ENCODE measurements at places on chromosomes 2 and 18.

GRCh38 chr2:9355716-9356115 lies 67.6 kb downstream of the ITGB1BP1 start:
- DNase-seq: no peak

DNA sequence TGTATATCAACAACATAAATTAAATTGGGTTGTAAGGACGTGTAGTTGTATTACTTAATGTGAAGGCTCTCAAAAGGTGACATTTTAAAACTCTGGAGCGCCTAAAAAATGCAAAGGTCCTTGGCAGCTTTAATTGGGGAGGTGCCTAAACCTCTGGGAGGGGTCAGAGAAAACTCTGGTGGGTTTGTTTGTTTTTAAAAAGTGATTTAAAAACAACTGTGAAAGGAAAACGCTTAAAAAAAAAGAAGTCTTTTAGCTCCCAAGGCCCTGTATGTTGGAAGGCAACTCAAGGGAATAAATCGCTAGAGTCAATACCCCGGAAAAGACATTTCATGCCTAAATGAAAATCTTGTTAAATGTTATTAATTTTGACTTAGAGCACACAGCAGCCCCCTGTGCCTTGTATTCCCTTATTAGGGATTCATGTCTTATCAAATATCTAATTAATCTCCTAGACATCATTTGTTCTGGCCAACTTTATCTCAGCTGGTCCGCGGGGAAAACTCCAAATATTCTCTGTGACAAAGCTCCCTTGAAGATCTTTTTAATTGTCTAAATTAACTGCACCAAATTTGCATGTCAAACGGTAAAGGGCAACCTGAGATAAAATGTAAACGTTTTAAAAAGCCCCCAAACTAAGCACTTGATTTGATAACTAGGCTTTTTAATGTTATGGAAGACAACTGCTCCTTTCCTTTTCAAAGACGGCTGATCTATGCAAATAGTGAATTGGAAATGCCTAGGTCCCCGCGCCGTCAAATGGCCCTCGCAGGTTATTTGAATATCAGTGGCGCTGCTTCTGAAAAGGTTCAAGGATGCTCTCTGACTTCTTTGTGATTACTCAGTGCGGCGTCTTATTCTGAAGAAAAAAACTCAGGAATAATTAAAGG lies 4.2 kb downstream of the SP9 start:
- no peak for DNase-seq

DNA sequence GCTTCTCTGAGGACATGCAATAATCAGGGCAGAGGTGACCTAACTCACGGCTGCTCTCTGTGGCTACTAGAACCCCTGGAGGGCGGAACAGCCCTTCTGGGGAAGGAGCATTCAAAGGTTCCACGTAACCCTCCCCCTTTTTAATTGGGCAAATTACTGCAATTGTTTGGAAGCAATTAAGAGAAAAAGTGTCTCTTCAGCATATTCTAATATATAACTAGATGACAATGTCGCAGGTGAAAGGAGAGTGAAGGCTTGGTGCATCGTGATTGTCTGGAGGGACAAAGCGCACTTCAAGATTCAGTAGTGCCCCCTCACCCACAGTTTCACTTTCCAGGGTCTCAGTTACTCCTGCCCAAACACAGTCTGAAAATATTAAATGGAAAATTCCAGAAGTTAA lies 720.8 kb downstream of the DCDC2C start:
- no peak for DNase-seq

- DNase-seq: no peak
Measured at GRCh38 chr18:6044773-6045172, 149.5 kb upstream of the TMEM200C start.

GRCh38 chr2:186962085-186962747 lies 113.2 kb upstream of the ZSWIM2 start:
- no peak for DNase-seq

GRCh38 chr18:22132763-22133162 lies 36.6 kb upstream of the GATA6 start:
- DNase-seq: no peak

DNA sequence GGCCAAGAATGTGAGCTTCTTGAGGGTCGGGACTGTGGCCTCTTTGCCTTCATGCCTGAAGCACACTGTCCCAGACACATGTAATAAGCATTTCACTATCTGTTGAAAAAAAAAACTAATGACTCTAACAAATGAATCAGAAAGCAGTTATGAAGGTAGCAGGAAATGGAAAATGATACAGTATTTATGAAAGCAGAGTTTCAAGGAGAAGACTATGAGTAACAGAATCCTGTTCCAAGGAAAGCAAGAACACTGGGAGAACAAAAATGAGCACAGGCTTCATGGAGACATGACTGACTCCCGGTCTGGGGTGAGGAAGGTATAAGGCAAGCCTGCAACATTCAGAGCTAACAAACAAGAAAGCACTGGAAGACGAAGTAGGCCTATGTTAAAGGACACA lies 190.8 kb downstream of the RNF152 start:
- no peak for DNase-seq

GRCh38 chr2:23158306-23158705 lies 226.7 kb upstream of the KLHL29 start:
- no peak for DNase-seq

DNA sequence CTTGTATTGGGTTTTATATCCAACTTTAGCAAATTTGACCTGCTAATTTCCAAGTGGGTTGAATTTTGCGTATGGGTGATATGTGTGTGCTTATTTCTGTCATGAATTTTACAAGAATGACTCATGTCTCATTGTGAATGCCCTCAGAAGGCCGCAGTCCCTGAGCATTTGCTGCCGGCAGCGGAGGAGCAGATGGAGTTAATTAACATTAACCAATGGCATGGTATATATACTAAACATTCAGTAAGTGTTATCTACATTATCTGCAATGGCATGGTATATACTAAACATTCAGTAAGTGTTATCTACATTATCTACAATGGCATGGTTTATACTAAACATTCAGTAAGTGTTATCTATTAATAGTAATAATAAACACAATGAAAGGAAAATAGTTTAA lies 90.1 kb downstream of the DOK6 start:
- no peak for DNase-seq

GRCh38 chr2:237488901-237489860 lies 2.1 kb downstream of the MLPH start:
- DNase-seq: no peak

DNA sequence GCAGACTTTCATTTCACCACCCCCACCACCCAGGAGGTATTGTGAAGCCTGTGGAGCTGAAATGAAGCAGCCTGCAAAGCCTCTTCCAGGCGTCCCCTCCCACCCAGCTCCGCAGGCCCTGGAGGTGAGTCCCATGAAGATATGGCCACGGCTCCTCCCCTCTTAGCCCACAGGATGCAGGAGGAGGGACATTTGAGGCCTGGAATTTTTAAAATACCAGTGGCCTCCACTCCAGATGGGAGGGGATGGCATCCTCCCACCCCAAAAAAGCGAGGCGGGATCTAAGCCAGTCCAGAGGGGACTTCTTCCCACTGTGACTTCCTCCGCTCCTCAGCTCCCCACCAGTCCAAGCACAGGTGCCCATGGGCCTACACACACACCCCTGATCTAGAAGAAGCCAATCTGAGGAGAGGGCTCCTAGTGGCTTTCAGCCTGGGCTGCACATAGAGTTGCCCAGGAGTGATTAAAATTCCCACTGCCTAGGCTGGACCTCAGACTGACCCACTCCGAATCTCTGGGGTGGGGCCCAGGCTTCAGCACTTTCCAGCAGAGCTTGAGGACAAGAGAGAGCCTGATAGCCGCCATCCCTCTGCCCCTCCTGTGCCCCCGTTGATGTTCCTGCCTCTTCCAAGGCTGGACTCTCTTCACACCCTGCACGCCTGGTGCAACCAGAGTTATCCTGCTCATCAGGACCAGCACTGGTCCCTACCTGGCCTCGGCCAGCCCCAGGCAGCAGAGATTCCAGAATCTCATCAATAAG lies 206.9 kb downstream of the TNS1 start:
- DNase-seq: no peak

DNA sequence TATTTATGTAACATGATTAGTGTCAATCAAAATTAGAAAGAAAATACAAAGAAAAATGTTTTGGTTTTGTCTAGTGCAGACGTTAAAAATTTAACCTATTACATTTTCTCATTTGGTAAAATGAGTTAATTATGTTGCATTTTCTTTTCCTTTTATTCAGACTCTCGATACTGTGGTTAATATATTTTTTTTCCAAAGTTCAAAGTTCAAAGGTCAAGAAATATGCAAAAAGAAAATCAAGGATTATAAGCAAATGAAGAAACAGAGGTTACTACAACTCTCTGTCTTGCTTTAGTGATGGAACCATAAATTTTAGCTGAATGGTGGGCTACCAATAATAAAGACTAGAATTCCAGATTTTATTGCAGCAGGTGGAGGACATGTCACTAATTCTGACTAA lies 133.3 kb upstream of the TFPI start:
- no peak for DNase-seq

- DNase-seq: no peak
Measured at GRCh38 chr2:40208463-40208862, 243.4 kb downstream of the SLC8A1 start.

GRCh38 chr18:70287731-70288130 lies 1.1 kb upstream of the SOCS6 start:
- no peak for DNase-seq

- DNase-seq: no peak
Measured at GRCh38 chr2:71556692-71557250, 103.4 kb downstream of the DYSF start.

GRCh38 chr2:64779117-64779690 lies 125.5 kb upstream of the SERTAD2 start:
- DNase-seq: no peak

DNA sequence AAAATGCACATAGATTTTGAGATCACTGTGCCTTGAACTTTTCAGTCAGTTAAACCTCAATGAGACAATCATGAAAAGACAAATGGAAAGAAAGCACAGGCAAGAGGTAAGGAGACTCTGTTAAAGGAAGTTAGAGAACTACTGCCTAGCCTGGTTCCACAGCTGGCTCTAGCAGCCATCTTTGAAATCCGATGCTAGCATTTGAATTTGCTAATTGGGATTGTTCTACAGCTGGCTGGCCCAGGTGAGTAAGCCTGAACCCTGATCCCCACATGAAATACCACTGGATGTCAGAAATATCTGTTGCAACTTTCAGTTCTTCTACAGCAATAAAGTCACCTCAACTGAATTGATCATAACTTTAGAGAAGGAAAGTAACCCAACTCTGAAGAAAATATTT lies 315.2 kb upstream of the CHAC2 start:
- DNase-seq: no peak

DNA sequence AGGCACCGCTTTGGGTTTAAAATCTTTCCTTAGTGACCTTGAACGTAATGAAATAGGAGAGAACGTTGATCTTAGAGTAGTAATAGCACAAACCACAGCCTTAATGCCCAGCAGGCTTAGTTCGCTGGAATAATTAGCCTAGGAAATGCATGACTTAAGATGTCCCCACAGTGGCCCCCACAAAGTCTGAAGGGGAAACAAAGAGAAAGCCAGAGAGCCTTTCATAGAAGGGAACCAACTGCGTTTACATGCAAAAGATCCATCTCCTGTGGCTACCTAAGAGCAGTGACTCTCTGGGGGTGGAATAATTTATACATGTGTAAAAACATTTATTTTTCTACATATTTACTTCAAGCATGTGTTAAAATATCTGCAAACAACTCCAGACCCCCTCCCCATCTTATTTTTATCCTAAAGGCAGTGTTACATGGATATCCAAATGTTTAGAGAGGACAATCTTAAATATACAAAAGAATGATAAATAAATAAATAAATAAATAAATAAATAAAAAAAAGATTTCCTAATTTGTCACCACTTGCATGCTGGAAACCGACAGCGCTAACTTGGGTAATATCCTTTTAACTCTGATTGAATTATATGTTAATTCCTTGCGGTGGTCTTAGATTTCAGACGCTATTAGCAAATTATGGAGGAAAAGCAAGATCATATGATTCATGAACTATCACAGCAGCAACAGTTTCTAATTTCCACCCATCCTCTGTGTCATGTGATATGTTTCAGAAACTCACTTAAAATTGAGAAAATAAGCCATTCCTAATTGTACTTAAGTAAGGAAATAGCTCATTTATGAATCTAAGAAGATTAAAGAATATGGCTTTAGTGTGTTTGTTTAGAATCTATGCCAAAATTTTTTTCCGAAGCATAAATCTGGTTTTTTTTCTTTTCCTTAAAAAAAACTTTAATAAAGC lies 23.4 kb upstream of the CYP1B1 start:
- no peak for DNase-seq

DNA sequence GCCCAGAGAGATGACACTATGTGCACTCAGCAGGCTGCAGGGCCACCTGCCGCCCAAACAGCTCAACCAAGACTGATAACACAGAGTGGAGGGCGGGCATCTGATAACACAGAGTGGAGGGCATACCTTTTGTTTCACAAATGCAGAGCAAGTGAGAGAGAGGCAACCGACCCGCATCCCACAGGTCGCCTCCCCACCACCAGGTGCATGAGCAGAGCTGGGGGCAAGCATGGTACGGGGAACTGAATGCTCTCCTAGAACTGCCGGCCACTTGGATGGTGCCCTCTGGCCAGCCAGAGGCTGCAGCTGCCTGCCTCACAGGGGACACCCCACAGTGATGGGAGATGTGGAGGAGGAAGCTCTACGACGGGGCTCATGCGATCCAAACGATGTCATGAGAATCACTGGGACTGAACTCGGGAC lies 49.5 kb downstream of the ANO7 start:
- no peak for DNase-seq

GRCh38 chr2:233837694-233838229 lies 16.6 kb downstream of the HJURP start:
- DNase-seq: no peak

DNA sequence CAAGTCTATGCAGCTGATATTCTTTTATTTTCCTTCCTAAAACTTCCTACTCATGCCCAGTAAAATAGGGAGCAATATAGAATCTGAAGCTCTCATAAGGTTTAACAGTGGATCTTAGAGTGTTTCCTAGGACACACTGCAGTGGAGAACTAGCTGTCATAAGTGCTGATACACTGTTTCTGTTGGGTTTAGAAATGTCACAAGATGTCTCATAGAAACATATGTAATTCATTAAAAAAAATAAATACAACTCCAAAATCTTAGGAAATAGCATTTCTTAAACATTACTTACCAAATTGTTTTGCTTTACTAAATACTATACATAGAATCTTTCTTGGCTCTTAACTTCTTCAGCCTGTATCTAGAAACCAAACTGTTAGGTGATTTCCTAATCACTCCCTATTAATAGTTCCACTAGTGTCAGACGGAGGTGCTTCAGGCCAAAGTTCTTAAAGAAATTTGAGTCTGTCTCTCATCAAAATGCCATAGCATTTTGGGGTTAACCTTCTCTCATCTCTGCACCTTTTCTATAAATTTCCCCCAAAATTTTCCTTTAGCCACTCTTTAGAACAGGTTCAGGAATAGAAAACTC lies 93.7 kb downstream of the CERKL start:
- DNase-seq: no peak

GRCh38 chr2:26938399-26939118 lies 31.9 kb upstream of the MAPRE3 start:
- no peak for DNase-seq

GRCh38 chr2:25257931-25258846 lies 83.5 kb downstream of the DNMT3A start:
- DNase-seq: no peak

GRCh38 chr2:240240781-240241180 lies 100.3 kb upstream of the OTOS start:
- DNase-seq: no peak
